ENCODE measurements at places on chromosomes 6 and 20.

DNA sequence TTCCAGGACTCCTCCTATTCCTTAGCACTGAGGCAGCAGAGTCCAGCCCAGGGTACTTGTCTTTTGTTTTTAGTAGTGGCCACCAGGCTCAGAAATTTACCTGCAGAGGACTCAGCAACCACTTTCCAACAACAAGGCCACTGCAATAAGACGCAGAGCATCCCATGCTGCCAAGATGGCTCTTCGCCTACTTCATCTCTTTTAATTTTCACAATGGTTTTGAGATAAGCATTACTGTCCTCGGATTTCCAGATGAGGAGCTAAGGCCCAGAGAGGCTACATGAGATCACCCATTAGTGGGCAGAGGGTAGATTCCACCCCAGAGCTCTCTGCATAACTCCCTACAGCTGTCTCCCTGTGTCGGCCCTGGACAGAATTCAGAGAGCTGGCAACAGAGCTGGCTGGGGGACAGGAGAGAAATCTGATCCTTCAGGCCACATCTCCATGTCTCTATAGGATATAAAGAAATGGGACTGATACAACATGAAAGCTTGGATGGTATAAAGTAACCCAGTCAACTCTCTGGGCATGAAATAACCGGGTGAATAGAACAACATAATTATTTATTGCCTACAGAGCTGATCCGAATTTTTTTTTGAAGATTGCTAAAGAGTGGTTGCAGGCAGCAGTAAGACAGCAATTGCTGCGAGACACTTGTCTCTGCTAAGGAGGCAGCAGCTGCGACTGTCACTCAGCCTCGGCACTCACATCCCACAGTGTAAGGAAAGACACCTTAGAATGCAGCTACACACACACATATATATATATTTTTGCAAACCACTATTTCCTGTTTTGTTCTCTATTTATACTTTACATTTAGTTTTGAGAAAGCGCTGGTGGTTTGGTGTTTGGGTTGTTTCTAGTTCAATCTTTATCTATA lies 37.2 kb downstream of the SCML4 start:
- DNase-seq: no peak

DNA sequence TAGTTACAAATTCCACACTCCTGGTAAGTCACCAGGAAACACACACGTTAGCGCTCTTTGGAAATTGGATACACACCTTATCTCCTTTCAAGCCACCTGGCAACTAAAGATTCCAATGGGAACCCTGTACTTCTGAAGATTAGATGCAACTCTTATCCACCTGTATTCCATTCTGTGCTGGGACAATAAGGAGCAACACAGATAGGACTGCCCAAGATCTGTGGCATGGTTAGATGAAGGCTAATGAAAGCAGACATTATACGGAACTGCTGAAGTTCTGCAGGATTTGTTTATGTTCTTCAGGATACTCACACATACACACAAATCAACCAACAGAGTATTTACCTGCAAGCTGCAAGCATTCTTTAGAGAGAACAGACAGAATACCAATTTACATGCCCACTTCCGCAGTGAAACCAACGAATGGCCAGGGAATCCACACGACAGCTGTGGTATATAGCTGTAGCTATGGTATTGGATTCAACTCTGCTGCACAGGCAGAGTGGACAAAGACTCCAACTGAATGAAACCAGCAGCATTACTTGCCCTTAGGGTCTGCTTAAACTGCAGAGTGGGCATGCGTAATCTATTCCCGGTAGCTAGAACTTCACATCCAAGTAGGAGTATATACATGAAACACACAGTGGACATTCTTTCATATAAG lies 12.0 kb downstream of the NCOA5 start:
- no peak for DNase-seq

GRCh38 chr6:167829513-167829912 lies 2.8 kb downstream of the AFDN start:
- DNase-seq: no peak

GRCh38 chr6:135286962-135287538 lies 105.9 kb downstream of the MYB start:
- DNase-seq: no peak

- no peak for DNase-seq
These were observed 209.3 kb upstream of the CDH4 start for GRCh38 chr20:61042506-61043385.

DNA sequence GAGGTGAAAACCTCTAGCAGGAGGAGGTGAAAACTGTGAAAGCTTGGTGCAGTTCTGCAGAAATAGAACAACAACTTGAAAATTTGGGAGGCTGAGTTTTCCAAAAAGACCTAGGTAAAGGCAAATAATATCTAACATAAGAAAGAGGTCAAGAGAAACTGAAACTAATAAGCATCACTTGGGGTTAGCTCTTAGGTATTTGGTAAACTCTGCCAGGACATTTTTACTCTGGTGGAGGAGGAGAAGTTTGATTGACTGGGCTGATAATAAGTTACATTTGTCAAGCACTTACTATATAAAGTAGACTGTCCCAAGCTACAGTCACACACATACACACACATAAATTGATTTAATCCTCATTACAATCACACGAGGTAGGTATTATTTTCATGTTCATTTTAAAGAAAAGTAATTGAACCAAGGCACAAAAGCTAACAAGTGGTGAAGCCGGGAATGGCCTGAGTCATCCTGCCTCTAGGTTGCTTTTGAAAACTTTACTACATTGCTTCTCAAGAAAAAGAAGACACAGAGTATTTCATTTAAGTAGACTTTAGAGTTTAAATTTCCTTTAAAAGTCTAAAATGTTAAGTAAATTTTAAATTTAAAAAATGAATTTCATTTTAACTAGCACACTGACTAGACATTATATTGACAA lies 275.5 kb downstream of the PTPRK start:
- no peak for DNase-seq

- DNase-seq: no peak
These were observed 100.1 kb downstream of the GRM4 start for GRCh38 chr6:34045771-34046170.

DNA sequence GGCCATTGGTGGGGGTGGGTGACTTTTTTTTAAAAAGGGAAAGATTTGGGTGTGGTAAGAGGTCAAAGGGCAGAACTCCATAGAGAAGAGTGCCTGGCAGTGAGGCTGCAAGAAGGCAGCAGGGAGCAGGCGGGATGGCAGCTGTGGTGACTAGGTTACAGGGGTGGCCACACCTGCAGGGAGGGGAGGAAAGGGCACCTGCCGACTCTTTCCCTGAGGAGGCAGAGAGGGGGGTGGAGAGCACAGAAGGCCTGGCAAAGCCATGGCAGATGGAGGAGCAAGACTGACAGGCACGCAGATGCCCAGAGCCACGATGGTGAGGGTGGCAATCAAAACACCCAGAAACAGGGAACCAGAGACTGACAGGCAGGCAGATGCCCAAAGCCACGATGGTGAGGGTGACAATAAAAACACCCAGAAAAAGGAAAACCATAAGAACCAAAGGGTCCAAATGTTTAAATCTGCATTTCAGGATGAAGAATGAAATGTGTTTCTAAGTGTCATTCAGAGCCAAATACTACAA lies 19.3 kb downstream of the CST7 start:
- DNase-seq: no peak

DNA sequence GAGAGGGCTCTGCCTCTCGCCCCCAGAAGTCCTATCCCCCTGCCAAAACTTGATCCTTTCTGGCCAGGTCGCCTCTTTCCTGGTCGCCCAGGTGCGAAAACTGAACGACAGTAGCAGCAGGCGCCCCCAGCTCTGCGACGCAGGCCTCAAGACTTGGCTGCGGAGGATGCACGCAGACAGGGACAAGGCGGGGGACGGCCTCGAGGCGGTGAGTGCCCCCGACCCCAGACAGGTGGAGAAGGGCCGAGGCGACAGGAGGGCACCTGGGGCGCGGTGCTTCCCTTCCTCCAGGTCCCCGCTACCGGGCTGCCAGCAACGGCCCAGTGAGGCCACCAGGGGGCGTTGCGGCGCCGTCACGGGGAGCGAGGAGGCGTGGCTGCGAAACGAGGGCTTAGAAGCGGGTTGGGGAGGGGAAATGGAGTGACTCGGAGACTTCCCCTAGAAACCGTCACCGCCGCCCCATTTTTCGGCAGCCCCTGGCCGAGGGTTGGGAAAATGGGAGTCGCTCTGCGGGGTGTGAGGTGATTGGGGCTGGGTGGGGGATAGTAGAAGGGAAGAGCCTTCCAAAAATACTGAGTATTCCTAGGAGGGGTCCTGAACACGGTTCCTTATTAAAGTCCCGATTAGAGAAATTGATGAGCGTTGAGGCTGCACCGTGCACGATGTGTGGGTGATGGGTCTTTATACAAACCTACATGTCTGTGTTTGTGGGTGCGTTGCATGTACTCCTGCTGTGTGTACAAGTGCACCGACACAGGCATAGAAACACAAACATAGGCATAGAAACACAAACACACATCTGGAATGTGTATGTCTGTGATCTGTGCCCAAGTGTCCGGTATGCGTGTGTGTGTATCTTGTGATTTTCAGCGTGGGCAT lies 44.6 kb downstream of the ARHGAP40 start:
- peak; percentile 85 for DNase-seq

DNA sequence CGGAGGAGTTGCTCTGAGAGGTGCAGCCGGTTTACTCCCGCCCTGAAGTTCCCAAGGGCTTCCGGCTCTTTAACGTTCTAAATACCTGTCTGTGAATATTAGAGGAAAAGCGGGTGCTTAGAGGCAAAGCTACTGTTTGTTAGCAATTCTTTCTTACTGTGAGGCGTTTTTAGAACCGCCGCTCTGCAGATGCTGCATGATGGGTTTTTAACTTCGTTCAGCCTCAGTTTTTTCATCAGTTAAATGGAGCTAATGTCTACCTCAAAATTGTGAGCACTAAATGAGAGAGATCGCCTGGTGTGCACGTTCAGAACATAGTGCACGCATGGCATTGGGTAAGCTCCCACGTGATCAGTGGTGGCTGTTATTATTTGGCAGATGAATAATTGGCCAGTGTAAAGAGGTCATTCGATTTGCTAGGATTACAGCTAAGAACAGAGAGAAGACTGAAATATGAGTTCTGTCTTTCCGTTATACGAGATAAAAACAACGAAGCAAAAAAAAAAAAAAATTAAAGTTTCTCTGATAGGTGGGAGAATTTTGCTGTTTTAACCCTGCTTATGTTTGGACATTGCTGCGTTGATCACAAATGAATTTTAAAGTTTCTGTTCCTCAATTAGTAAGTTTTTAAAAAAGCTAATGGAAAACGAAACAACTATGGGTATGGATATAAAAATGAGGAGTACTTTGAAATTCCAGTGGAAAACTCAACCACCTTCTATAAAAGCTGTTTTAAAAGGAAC lies 660 bp upstream of the TFB1M start:
- peak; percentile 17 for DNase-seq

GRCh38 chr20:32543570-32544259 lies 41.4 kb downstream of the NOL4L start:
- no peak for DNase-seq

GRCh38 chr6:166806962-166807757 lies 149.2 kb downstream of the RNASET2 start:
- no peak for DNase-seq

- no peak for DNase-seq
These were observed 1274.9 kb upstream of the GJE1 start for GRCh38 chr6:140857739-140858380.

- no peak for DNase-seq
These were observed 4.3 kb downstream of the ILRUN start for GRCh38 chr6:34692280-34692679.

GRCh38 chr20:1761116-1761515 lies 103.5 kb upstream of the SIRPG start:
- DNase-seq: no peak

- DNase-seq: no peak
These were observed 3.0 kb downstream of the BAK1 start for GRCh38 chr6:33577106-33577535.

- DNase-seq: no peak
These were observed 3.5 kb upstream of the DDR1 start for GRCh38 chr6:30880698-30881252.

DNA sequence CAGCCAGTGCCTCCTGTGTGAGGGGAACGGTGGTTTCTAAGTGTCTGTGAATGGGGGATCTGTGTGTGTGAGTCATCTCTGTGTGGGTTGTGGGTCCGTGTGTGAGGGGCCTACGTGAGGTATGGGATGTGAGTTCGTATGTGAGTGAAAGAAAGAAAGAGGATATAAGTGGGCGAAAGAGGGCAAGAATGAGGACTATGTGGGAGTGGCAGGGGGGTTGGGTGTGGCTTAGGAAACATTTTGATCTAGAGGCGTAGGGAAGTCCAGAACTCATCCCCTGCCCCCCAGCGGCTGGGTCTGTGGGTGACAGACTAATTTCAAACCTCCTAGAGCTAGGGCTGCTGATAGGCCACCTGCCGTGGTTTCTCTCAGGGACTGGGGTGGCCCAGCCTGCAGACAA lies 35.5 kb downstream of the DHX35 start:
- DNase-seq: peak; percentile 45

DNA sequence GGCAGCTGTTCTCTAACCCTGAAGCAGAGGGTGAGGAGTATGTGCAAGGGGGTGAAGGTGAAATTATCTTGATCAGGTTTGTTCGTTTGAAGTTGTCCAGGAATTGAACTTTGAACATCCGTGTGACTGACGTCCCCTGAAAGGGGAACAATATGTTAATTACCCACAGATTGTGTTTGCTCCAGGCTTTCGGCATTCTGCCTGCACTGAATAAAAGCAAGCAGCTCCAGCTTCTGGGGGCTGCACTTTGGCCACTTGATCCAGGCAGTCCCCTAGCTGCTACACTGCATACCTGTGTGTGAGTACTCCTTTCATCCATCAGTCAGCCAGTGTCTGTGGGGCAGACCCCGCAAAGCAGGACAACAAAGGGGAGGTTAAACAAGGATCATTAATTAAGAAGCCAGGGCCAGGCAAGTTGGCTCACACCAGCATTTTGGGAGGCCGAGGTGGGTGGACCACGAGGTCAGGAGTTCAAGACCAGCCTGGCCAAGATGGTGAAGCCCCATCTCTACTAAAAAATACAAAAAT lies 104.8 kb upstream of the BTN3A2 start:
- no peak for DNase-seq

- no peak for DNase-seq
These were observed 24.6 kb upstream of the MLN start for GRCh38 chr6:33828452-33828763.

- DNase-seq: no peak
These were observed 47.6 kb upstream of the SMIM8 start for GRCh38 chr6:87274660-87275274.

Data from T-helper 1 cell (primary cell).